ENCODE measurements at places on chromosomes 5 and 9. TPM values are rescaled to one million over a fixed set of nuclear protein-coding genes. Genes with fewer than 3 reads are reported as not detected.
A peak's percentile ranks its signal among the peaks of the same experiment; 100 is the strongest.

GRCh38 chr5:118651002-118651401 lies 337.3 kb downstream of the DTWD2 start:
- DNase-seq, result no peak

DNA sequence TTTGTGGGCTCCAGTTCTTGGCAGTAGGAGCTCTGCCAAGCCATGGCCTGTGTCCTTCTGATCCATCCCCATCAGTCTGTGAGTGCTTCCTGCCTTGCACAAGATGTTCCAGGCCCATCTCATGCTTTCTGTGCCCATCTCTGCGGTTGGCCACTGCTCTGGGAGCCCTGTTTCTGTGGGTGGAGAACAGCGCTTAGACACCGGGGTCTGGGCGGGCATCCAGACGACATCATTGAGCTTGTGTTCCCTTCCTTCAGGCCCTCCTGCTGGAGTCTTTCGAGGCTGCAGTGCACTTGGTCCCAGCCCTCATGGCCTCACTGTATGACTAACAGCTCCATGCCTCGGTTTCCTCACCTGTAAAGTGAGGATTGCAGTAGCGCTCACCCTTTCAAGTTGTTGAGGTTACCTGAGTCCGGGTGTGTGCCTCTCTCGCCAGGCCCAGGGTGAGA lies 14.9 kb upstream of the CARD19 start:
- DNase-seq, result no peak

DNA sequence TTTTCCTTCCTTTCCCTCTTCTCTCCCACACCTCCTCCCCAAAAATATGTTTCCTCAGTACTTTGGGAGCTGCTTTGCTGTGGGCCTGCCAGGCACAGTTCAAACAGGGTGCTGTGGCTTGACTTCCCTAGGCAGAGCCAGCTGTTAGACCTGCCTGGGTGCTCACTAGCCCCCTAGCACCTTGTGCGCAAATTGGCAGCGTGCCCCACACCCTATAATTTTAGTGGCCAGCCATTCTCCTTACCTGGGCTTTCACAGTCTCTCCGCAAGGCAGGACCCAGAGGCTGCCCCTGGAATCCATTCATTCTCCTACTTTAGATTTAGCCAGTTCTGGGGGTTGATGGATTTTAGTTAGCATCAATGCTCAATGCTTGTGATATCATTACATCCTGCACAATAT lies 72.3 kb downstream of the ANGPTL2 start:
- DNase-seq, result no peak

DNA sequence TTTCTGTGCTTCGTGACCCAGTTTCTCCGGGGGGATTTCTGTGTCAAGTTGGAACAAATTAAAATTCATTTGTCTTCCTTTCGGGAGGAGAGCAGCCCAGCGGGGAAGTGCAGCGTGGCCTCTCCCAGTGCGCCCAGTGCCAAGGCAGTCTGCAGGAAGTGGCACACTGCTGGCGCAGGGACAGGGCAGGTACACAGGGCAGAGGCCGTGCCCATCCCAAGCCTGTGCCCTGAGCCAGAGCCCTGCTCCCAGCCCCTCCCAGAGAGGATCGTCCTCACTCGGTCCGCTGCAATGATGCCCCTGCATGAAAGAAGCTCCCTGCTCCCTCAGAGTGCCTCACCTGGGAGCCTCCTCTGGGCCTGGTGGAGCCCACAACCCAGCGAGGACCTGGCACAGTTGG lies 82.4 kb upstream of the PPP1R26 start:
- DNase-seq, result no peak

GRCh38 chr5:69261034-69261433 lies 26.3 kb downstream of the CDK7 start:
- no peak for DNase-seq

GRCh38 chr9:20303996-20304395 lies 318.3 kb downstream of the MLLT3 start:
- no peak for DNase-seq

- no peak for DNase-seq
Observed at GRCh38 chr9:89670801-89671434, 66.1 kb downstream of the GADD45G start.

DNA sequence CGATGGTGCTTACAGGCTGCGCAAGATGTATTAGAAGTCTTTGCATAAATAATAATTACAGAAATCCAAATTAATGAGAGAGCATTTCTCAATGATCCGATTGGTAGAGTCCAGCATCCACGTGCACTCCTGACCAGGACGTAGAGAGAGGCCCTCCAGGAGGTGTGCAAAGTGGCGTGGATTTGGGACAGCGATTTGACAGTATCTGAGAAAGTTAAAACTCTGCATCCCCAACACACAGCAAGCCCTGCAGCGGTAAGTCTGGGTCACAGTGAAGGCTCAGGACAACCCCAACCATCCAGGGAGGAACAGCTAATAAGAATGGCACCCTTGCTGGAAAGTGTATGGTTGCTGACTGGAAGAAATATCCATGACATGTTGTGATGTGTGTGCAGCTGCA lies 180.2 kb downstream of the AUH start:
- no peak for DNase-seq

DNA sequence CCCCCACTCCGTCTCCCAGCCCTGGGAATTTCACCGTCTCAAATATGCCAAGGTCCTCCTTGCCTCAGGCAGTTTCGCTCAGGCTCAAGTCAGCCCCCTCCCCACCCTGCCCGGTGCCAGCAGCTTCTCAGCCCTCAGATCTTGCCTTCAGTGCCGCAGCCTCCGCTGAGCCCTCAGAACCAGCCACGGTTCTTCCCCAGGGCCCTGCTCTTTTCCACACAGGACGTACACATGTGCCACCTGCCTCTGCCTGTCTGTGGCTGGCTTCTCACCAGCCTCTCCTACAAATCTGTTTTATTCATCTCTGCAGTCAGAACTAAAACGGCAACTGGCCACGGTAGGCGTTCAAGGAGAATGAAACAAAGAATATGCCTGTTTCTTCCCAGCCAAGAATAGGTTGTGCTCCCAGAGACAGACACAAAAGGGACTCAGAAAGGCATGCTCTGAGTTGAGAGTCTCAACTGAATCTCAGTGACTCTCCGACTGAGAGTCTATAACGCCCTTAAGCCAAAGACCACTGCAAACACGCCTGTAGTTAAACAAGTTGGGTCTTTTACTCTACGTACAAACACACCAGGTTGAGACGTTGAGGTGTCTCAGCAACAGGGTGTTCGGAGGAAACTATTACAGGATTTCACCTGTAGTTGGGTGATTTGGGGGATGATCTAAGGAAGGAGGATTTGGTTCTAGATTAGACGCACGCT lies 10.6 kb upstream of the GRIN1 start:
- DNase-seq, result peak; percentile 36

PCDHGA3 gene
- total RNA-seq, result not detected

MZB1 gene
- 14.2 TPM for total RNA-seq

DNA sequence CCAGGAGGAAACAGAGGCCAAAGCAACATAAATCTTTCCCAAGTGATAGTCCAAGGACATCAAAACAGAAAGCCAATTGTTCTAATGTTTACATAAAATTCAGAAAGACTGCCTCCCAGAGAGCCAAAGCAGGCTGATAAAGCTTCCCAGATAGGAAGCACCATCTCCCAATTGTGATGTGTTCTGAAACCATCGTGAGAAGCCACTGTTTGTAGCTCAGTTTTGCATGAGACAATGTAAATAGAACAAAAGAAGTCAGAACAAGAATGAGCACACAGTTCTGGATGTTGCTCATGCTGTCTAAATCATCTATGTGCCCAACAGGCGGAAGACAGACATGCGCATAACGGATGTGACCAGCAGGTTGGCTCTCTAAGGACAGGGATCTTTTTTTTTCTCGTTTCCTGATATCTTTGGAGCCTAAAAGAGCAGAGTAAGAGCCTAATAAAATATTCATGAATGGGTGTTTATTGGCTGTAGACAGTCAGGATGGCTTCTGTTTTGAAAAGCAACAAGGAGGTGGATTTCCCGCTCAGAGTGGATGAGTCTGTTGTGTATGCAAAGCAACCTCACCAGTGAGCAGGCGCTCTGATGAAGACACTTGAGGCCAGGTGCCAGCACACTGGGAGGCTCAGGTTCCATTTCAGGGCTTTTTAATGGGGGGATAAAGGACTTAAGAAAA lies 113.6 kb downstream of the GNA14 start:
- no peak for DNase-seq

RACK1 gene
- total RNA-seq, result 2,392 TPM

CCL27 gene
- total RNA-seq, result 0.64 TPM

DNA sequence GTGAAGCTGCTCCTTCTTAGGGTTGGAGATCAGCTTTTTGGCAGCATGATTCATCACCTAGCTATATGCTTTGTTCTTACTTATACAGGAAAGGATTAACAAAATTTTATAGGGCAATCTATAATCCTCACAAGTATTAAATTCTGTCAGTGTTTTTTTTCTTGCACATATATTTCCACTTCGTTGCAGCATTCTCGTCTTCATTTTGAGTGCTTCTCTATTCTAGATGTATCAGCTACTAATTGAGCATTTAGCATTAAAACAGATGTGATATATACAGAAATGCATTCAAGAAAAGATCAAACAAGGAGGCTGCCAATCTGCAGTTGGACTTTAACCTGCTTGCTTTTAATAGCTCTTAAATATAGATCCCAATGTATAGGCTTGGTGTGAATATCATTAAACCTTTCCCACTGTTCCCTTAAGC lies 3.6 kb upstream of the CTXN3 start:
- DNase-seq, result no peak

IL4 gene
- not detected for total RNA-seq

DNA sequence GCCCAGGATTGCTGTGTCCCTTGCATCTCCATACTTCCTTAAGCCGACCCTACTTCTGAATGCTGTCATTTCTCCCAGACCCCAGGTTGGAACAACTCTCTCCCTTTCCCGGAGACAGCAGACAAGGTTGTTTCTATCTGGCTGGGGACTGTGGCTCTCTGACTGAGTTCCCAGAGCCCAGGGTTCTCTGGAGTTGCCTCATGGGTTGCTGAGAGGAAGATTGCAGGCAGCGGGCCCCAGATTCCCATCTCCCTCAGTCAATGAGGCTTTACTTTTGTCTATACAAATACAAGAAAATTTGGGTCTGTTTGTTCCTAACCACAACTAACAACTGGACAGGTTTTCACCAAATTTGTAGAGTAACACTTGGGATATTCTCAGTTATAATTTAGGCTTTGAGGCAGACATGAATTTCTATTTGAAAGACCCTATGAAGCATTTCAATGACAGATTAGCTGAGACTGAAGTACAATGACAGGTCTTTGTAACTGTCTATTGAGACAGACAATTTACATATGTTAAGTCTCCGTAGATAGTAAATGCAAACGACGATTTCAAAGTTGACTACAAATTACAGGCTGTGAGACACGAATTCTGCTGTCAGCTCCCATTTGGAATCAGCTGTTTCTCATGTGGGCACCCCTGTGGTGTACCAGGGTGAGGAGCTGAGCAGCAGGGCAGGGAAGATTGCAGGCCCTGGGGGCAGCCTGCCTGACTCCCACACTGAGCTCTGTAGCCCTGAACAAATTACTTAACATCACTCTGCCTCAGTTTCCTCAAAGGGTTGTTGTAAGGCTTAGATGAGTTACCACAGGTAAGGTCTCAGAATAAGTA lies 107.5 kb downstream of the ATP10B start:
- DNase-seq, result no peak

- no peak for DNase-seq
Observed at GRCh38 chr5:146448783-146449519, 1.8 kb downstream of the TCERG1 start.

- no peak for DNase-seq
Observed at GRCh38 chr5:94690778-94691177, 72.3 kb downstream of the SLF1 start.

- no peak for DNase-seq
Observed at GRCh38 chr9:38280251-38280800, 112.2 kb upstream of the ALDH1B1 start.

- DNase-seq, result no peak
Observed at GRCh38 chr9:130972957-130973685, 34.1 kb upstream of the FIBCD1 start.

DNA sequence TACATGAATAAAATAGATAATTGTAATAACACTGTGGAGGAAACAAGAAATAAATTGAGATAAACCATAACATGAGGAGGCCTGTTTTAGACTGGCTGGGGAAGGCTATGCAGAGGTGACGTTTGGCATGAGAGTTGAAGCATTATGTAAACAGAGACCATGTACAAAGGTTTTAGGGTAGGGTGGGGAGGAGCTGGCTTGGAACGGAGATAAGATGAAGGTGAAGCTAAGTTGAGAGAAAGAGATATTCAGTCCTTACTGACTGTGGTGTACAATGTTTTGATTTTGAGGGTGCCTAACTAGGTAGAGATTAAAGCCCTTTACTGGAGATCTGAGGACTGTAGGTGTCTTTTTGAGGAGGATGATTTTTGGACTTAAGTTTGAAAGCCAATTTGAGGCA lies 17.8 kb downstream of the MAN2A1 start:
- no peak for DNase-seq

PTGS1 gene
- 0.25 TPM for total RNA-seq

PCDHB5 gene
- total RNA-seq, result not detected

DNA sequence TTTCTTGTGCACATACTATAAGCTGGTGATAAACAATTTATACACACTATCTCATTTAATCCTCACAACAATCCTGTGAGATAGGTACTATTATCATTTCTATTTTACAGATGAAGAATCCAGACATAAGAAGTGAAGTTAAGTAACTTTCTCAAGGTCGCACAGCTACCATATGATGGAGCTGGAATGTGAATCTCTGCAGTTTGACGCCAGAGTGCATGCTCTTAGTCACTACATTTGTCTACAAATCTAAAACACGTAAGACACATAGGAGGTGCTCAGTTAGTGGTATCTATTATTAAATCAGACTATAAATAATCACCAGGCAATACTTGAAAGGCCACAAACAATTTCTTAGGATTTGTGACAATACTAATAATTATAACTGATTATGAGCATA lies 45.0 kb upstream of the CDKN2B start:
- no peak for DNase-seq
